Lung (tissue), 17 donors: ENCODE measurements at places on chromosomes 12 and 14. TPM values are rescaled to one million over a fixed set of nuclear protein-coding genes. Genes with fewer than 3 reads are reported as not detected.
A peak's percentile ranks its signal among the peaks of the same experiment; 100 is the strongest.

DNA sequence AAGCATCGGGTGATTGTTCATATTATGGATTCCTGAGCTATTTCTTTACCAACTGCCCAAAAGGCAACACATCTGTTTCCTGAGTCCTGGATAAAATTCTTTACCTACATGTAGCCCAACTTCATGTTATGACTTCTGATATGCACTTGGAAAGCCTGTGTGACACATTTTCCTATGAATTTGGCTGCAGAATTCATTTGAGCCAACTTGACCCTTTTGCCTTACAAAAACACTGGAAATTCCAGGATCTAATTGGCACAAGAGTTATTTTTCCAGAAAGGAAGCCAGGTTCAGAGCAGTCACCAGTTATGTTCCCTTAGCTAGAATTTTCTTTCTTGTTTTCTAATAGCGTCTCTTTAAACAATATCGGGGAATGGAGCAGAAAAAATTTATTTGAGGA lies 202.5 kb upstream of the LRIG3 start:
- no peak overlapping the region for H3K27ac ChIP-seq
- no peak overlapping the region for H3K4me3 ChIP-seq
- no peaks in the 10 kb centered on the region for H3K4me1 ChIP-seq
- peak; percentile 16 for DNase-seq

DNA sequence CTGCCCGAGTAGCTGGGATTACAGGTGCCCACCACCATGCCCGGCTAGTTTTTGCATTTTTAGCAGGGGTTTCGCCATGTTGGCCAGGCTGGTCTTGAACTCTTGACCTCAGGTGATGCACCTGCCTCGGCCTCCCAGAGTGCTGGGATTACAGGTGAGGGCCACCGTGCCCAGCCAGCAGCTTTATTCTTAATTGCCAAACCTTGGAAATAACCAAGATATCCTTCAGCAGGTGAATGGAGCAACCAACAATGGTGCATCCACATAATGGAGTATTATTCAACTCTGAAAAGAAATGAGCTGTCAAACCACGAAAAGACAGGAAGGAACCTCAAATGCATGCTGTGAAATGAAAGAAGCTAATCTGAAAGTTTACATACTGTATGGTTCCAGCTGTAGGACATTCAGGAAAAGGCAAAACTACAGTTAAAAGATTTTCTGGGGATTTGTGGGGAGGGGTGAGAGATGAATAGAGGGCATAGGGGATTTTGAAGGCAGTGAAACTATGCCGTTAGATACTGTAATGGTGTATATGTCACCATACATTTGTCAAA lies 118.8 kb upstream of the CCND2 start:
- no peaks in the 10 kb centered on the region for H3K36me3 ChIP-seq
- no peaks in the 10 kb centered on the region for H3K4me1 ChIP-seq
- H3K4me3 ChIP-seq = no peak overlapping the region
- H3K27me3 ChIP-seq = no peaks in the 10 kb centered on the region

- peaks cover 19% of the 10 kb centered on the region for H3K4me1 ChIP-seq
- H3K4me3 ChIP-seq = no peak overlapping the region
- peaks cover 9% of the 10 kb centered on the region for H3K36me3 ChIP-seq
- DNase-seq = peak; percentile 96
These were observed 7.5 kb downstream of the HEBP1 start for GRCh38 chr12:12992418-12993130.

DNA sequence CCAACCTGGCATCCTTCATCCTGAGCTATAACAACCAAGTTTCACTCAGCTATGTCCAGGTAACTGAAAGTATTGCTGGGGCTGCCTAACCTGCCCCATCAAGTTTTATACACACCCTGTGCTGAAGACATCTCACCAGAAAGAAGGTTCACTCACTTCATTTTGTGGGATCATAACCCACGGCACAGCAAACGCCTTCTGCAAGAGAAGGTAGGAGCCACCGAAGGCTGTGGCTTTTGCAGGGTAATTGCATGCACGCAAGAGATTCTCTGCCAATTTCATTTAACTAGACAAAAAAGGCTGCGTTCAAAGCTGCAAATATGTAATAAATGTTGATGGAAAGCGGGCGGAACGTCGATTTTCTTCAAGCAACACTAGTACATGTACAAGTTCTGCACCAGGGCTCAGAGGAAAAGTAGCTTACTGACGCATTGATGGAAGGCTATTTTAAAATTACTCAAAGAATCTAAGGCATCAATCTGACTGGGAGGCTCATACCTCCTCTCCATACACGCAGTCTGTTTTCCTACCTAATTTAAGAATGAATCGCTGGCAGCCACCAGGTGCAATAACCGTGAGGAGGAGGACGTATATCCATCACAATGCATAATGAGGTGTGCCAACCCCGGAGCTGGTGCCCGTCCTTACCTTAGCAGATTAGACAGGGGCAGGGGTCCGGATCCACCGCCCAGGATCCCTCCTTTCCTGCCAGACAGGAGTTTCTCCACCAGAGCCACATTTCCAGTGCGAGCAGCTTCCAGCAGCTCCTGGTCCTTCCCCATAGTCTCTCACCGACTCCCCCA lies 1.1 kb downstream of the ANKS1B start:
- H3K4me1 ChIP-seq = peaks cover 5% of the 10 kb centered on the region
- DNase-seq = peak; percentile 17
- no peaks in the 10 kb centered on the region for H3K36me3 ChIP-seq
- H3K27me3 ChIP-seq = peaks cover 3% of the 10 kb centered on the region

DNA sequence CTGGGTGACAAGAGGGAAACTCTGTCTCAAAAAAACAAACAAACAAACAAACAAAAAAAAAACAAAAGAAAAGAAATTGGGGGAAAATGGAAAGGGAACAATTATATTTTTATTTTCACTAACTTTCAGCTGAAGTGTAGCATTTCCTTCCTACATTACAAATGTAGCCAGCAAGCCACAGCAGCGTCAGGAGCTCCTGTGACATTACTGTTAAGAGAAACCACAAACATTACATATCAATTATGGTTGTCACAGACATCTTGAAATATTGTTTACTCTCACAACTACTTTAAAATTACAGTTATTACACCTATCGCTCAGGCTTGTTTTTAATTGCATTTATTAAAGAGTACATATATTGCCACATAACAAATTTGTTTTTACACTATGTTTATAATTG lies 49.8 kb upstream of the SLC24A4 start:
- no peak overlapping the region for H3K27ac ChIP-seq
- H3K4me1 ChIP-seq = no peaks in the 10 kb centered on the region
- no peaks in the 10 kb centered on the region for H3K27me3 ChIP-seq
- no peaks in the 10 kb centered on the region for H3K36me3 ChIP-seq
- no peak overlapping the region for H3K4me3 ChIP-seq
- no peak for DNase-seq

DNA sequence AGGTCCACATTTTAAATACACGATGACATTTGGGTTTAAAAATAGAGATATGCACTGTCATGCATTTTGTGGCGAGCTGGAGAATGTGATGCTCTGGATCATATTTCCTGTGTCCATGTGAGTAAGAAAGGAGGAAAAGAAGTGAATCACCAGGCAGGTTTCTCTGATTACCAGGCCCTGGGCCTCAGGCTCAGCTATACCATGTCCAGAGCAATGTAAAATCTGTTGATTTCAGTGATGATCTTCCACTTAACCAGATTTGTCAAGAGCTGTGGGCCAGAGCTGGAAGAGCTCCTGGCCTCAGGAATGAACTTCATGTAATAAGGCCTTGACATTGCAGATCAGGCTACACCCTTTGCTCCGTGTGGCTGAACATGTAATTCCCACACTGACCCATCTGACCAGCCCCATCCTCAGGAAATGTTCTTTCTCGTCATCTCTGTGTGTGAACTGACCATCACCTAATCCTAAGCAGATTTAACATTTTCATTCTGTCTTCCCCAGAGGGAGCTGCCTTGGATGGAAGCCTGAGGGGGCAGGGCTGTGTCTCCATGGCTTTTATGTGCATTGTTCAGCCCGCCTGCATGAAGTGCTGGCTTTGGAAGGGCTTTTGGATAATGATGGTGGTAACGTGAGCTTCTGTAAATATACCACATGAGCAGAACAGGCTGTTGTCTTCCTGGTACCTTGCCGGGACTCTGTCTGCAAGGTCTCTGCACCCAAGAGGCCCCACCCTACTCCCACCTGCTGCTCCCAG lies 54.5 kb downstream of the CRACR2A start:
- H3K27ac ChIP-seq = no peak overlapping the region
- H3K27me3 ChIP-seq = no peaks in the 10 kb centered on the region
- H3K36me3 ChIP-seq = no peaks in the 10 kb centered on the region
- DNase-seq = peak; percentile 69
- H3K4me3 ChIP-seq = no peak overlapping the region

- DNase-seq = no peak
- peaks cover 2% of the 10 kb centered on the region for H3K4me1 ChIP-seq
- H3K27ac ChIP-seq = no peak overlapping the region
- no peaks in the 10 kb centered on the region for H3K27me3 ChIP-seq
These were observed 11.1 kb upstream of the NPFF start for GRCh38 chr12:53518381-53518780.

GRCh38 chr12:106878804-106879203 lies 76.9 kb upstream of the TMEM263 start:
- H3K27me3 ChIP-seq = no peaks in the 10 kb centered on the region
- H3K4me3 ChIP-seq = no peak overlapping the region
- no peak for DNase-seq
- peaks cover 8% of the 10 kb centered on the region for H3K4me1 ChIP-seq
- H3K27ac ChIP-seq = no peak overlapping the region
- peaks cover 15% of the 10 kb centered on the region for H3K36me3 ChIP-seq

GRCh38 chr12:126874427-126875026 lies 1392.4 kb upstream of the TMEM132C start:
- H3K4me3 ChIP-seq = no peak overlapping the region
- no peak overlapping the region for H3K27ac ChIP-seq
- no peaks in the 10 kb centered on the region for H3K27me3 ChIP-seq
- no peaks in the 10 kb centered on the region for H3K4me1 ChIP-seq

DNA sequence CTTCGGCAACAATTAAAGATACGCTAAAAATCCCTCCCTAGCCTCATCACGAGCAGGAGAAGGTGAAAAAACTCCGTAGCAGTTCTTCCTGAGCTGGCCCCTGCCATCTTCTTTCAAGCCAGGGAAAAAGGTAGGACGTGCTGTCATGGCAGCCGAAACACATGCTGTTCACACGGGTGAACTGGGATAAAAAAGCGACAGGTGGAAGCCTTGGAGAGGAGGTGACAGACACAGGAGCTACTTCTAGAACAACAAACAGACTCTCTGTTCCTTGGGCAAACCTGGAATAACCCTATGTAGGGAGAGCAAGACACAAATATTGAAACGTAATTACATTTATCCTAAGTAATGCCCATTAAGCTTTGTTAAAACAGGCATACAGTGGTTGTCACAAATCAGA lies 81.3 kb downstream of the KCNK10 start:
- H3K4me1 ChIP-seq = no peaks in the 10 kb centered on the region
- no peak overlapping the region for H3K27ac ChIP-seq
- no peaks in the 10 kb centered on the region for H3K27me3 ChIP-seq
- DNase-seq = no peak
- no peak overlapping the region for H3K4me3 ChIP-seq

- peaks cover 4% of the 10 kb centered on the region for H3K4me1 ChIP-seq
- no peak overlapping the region for H3K27ac ChIP-seq
- DNase-seq = no peak
- H3K4me3 ChIP-seq = no peak overlapping the region
- H3K27me3 ChIP-seq = no peaks in the 10 kb centered on the region
- no peaks in the 10 kb centered on the region for H3K36me3 ChIP-seq
These were observed 8.7 kb upstream of the SMUG1 start for GRCh38 chr12:54197431-54197909.

GRCh38 chr14:95054346-95055280 lies 102.7 kb downstream of the DICER1 start:
- no peaks in the 10 kb centered on the region for H3K36me3 ChIP-seq
- no peak overlapping the region for H3K4me3 ChIP-seq
- H3K27ac ChIP-seq = no peak overlapping the region
- H3K27me3 ChIP-seq = no peaks in the 10 kb centered on the region
- DNase-seq = no peak

DNA sequence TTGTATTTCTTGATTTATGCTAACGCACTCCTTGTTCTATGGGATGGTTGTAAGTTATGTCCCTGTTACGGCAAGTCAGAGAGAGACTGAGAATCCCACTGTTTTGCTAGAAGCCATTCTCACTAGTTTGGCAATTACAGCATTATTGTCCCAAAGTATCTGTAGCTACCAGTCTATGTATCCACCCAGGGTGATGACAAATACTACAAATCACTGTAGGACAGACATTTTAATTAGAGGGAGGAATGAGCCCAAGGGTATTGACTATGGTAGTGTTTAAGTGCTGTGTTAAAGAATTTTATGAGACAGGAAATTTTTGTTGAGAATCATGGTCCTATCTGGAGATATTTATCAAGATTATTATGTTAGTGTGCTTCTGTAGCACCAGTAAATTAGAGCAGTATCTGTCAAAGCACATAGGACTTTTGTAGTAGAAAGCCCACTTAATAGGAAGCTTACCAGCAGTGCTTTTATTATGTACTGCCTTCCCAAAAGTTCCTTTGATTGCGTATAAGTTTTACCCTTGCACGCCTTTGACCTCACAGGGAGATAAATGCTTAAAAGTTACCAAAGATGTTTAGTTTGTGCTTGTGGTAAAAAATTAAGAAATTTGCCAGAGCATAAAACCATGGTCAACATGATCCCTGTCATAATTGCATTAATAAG lies 10.7 kb downstream of the PRKCH start:
- H3K4me3 ChIP-seq = no peak overlapping the region
- H3K27ac ChIP-seq = no peak overlapping the region
- H3K36me3 ChIP-seq = peaks cover 2% of the 10 kb centered on the region
- DNase-seq = no peak

SLC35F4 gene
- polyA plus RNA-seq = not detected

PMEL gene
- 1.0 TPM for polyA plus RNA-seq

ASPG gene
- polyA plus RNA-seq = 0.73 TPM

GZMH gene
- polyA plus RNA-seq = 3.1 TPM

EML5 gene
- polyA plus RNA-seq = 0.43 TPM

TRPV4 gene
- 1.9 TPM for polyA plus RNA-seq

PRB2 gene
- not detected for polyA plus RNA-seq

NUDT4 gene
- 23.8 TPM for polyA plus RNA-seq
